CD4-positive, alpha-beta memory T cell (primary cell): ENCODE measurements at places on chromosomes 1 and 21.

DNA sequence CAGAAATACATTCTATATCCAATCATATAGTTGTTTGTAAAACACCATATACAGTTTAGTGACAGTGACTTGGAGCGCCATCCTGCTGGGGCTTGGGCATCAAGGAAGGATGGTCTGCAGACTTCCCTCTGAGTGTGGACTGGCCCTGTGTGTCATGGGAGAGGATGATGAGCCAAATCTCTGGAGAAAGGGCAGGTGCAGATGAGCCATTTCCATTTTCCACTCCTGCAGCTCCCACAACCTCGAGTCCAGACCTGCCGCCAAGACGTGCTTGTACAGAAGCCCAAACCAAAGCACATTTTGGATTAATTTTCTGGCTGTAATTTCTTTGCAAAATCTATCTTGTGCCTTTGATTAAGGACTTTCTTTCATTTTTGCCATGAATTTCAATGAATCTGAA is 48.3 kb upstream of the SLC22A15 start:
- no peak for DNase-seq

DNA sequence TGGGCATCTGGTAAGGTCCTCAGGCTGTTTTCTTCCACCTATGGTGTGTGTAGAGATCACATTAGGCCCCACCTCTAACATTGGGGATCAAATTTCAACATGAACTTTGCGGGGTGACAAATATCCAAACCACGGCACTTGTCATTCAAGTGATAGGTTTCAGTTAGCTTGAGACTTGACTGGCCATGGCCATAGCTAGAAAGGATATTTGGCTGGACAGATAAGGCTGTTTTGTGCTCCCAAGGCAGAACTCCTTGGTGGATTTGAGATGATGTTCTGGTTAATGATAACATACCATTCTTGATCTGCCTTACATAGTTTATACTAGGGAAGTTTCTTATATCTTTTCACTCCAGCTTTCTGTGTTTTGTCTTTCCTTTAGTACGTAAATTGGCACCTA is 48.5 kb downstream of the CELF3 start:
- DNase-seq = no peak

GRCh38 chr1:109783436-109783835 is 19.7 kb upstream of the EPS8L3 start:
- DNase-seq = no peak

GRCh38 chr1:235199441-235199840 is 38.4 kb upstream of the RBM34 start:
- DNase-seq = no peak

- no peak for DNase-seq
These were observed 470 bp upstream of the RTCA start for GRCh38 chr1:100265562-100265930.

GRCh38 chr1:35936838-35937237 is 5.9 kb downstream of the AGO3 start:
- DNase-seq = no peak

GRCh38 chr1:239388159-239388485 is 1.8 kb downstream of the CHRM3 start:
- DNase-seq = no peak

- no peak for DNase-seq
These were observed 44.5 kb downstream of the LRRC53 start for GRCh38 chr1:74467786-74468377.

- DNase-seq = no peak
These were observed 82.6 kb downstream of the ATF6 start for GRCh38 chr1:161848676-161849075.

DNA sequence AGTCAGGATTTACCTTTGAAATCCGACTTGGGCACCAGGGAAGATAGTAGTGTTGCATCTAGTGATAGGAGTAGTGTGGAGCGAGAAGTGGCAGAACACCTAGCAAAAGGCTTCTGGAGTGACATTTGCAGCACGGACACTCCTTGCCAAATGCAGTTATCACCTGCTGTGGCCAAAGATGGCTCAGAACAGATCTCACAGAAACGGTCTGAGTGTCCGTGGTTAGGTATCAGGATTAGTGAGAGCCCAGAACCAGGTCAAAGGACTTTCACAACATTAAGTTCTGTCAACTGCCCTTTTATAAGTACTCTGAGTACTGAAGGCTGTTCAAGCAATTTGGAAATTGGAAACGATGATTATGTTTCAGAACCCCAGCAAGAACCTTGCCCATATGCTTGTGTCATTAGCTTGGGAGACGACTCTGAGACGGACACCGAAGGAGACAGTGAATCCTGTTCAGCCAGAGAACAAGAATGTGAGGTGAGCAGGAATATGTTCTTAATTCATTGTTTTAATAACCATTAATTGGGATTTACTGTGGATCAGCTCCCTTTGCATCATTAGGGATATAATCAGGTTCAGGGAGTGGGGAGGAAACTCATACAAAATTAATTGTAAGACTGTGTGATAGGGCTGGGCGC is 28.3 kb downstream of the BACH1 start:
- DNase-seq = no peak

GRCh38 chr1:91797164-91797563 is 88.8 kb downstream of the TGFBR3 start:
- no peak for DNase-seq
